ENCODE measurements at places on chromosomes 6 and 20. TPM values are rescaled to one million over a fixed set of nuclear protein-coding genes. Genes with fewer than 3 reads are reported as not detected.
A peak's percentile ranks its signal among the peaks of the same experiment; 100 is the strongest.

The GJA10 gene
- not detected for total RNA-seq

The BEND6 gene
- 9.2 TPM for total RNA-seq

The KHDC1 gene
- total RNA-seq, result 4.5 TPM

The BNIP5 gene
- not detected for total RNA-seq

The NOX3 gene
- total RNA-seq, result not detected

The NOTCH4 gene
- 0.83 TPM for total RNA-seq

The SOX12 gene
- 30.8 TPM for total RNA-seq

The TPD52L1 gene
- total RNA-seq, result 7.2 TPM

The KIF25 gene
- total RNA-seq, result not detected

DNA sequence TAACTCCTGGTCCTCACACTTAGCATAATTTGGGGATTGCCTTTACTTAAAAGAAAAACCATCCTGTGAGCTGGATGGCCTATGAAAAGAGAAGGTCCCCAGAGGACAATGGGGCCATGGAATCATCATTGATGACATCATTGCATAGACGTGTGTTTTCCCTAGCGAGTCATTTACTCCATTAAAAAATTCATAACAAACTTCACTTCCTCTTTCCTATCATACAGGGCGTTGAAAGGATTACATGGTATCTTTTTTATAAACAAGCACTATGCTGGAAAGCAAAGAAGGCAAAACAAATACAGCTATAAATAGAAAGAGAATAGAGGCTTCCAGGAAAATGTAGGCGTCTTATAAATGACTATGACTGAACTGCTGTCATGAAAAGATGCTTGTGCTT, 11.3 kb upstream of the COL12A1 start:
- no peak for DNase-seq

GRCh38 chr6:35569011-35569461, 56.3 kb upstream of the TULP1 start:
- DNase-seq, result no peak

DNA sequence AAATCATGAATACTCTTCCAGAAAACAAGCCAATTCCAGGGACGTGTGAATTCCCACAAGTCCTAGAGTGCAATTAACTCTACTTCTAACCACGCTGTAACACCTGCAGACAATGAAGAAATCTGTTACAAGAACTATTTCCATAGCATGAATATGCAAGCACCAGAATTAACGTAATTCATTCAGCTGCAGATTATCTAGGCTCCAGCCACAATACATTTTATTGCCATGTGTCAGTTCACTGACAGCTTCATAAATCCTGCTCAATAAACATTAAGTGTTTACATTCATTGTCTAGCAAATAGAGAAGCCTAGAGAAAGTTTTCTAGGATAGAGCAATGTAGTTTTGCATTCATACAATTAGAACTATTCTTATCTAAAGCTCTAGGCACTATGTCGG, 1348.5 kb downstream of the GRIK2 start:
- DNase-seq, result no peak

GRCh38 chr6:144888621-144889020, 603.5 kb downstream of the UTRN start:
- DNase-seq, result no peak

GRCh38 chr20:4916971-4917881, 84.1 kb downstream of the SLC23A2 start:
- DNase-seq, result no peak

DNA sequence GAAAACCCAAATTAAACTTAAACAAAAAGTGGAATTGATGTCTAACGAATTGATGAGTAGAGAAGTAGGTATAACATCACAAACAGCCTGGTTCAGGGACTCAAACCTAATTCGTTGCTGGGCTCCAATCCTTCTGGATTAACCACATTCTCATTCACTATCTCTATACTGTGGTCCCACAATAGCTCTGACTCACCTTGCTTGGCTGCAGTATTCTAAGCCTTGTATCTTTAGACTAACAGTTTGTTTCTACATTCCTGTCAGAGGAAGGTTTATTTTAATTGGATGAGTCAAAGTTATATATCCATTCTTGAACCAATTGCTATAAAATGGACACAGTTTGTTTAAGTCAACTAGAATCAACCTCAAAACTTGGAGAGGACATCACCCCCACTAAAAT, 530.5 kb upstream of the PTCHD4 start:
- no peak for DNase-seq

DNA sequence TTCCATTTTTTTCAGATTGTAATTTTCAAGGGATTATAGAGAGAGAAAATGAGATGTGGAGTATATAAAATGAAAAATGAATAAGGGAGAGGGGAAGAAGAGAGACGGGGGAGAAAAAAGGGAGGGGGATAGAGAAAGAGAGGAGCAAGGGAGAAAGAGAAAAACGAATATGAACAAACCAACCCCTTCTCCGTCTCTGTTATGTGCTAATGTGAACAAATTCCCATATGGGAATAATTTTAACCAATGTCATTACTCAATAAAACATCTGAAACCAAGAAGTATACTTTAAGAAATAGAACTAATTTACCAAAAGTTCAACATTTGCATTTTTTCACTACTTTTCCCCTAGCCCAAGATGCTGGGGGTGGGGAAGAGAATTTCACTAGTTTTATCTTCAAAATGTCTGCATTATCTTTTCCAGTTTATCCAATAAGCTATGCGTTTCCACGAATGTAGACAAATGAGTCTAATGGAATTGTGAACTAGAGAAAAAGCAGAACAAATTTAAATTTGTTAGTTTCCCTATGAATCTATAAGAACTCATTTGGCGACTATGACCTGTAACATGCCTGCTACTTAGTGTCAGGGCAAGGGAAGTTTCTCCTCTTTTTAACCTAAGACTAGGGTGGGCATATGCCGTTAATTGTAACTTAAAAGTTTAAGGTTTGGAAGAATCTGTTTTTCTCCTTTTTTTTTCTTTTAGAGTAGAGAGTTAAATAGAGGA, 286.3 kb downstream of the BTBD9 start:
- DNase-seq, result no peak

GRCh38 chr6:6927521-6928361, 180.0 kb upstream of the RREB1 start:
- no peak for DNase-seq

- no peak for DNase-seq
Observed at GRCh38 chr20:33841436-33841799, 30.3 kb downstream of the CHMP4B start.

DNA sequence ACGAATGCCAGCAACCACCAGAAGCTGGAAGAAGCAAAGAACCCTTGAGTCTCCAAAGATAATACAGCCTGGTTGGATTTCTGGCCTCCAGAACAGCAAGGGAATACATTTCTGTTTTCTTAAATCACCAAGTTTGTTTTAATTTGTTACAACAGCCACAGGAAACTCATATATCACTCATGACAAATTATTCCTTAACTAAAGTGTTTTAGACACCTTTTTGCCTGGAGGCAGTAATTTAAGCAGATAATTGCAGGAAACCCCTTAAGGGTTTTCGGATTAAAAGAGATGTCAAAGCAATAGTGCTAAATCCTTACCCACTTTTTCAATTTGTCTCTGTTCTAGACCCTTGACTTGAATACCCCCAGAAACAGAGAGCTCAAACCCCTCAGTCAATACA, 1050.0 kb downstream of the EPHA7 start:
- no peak for DNase-seq

GRCh38 chr6:118784641-118785164, 109.2 kb upstream of the ASF1A start:
- no peak for DNase-seq

GRCh38 chr20:57301026-57301425, 28.6 kb upstream of the SPO11 start:
- DNase-seq, result no peak

GRCh38 chr20:54047048-54047447, 23.3 kb downstream of the BCAS1 start:
- DNase-seq, result no peak

DNA sequence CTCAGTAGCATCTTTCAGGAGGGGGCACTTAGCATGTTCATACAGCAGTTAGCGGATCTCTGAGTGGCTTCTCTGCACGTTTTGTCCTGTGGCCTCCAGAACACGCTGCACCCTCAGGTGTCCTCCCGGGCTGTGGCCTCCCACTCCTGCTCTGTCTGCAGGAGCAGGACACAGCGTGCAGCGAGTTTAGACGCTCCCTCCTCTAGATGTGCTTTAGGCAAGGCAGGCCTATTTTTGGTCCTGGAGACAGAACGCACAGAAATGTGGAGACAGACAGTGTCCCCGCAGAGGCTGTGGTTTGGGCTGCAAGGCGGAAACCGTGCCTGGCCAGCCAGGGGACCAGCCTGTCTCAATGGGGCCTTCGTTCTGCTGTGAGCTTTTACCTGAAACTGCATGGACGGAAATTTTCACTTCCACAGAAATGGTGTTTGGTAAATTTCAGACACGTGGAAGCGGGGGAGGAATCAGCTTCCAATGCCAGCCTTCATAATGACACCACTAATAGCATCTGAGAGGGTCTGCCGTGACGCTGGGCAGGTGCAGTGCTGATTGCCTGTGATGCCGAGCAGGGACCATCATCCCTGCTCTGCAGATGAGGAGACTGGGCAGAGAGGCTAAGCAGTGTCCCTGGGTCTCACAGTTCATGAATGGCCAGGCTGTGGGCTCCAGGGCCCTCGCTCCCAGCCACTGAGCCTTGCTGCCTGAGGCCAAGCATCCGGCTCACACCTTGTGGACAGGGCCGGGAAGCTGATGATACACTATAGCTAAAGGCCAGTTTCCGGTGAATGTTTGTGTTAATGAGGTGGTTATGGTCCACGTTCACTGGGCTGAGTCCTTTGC, 120.9 kb downstream of the SYCP2 start:
- DNase-seq, result peak; percentile 73

DNA sequence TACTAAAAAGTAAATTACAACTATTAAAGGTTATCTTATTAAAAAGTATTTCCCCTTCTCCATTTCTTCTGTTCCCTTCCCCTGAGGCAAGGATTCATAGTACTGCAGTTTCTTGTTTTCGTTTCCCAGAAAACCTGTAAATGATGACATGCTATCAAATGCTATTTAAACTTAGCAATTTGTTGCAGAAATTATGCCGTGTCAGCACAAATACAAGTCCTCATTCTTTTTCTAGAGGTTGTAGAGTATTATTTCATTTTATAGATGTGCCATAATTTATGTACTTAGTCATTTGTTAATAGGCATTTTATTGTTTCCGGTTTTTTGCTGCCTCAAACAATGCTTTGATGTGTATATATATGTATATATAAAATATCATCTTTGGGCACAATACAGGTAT, 268.4 kb downstream of the PLCB1 start:
- DNase-seq, result no peak

DNA sequence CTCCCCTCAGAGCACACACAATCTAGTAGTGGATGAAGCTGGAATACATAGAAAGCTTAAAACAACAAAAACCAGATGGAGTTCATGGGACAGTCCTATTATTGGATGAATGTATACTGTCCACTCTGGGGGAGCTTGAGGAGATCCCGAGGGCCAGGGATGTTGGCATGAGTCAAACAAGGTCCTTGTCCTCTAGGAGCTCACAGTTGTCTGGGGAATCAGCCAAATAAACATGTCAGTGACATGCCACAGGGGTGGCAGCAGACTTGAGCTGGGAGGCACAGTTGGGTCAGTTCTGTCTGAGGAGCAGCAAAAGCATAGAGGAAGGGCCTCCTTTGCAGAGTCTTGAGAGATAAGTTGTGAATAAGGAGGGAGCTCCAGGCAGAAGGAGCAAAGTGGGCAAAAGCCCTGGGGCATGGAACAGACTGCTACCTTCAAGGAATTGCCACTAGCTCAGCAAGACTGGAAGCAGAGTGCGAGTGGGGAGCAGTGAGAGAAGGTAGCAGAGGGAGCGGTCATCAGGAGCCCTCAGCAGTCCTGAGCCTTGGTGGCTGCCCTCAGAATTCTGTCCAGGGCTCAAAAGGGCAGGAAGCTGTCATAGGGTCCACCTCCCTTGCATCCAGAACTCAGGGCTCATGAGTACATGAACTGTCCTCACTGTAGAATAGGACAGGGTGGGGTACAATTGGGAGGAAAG, 22.1 kb downstream of the L3MBTL1 start:
- DNase-seq, result no peak

- DNase-seq, result no peak
Observed at GRCh38 chr20:12098421-12098820, 180.7 kb downstream of the BTBD3 start.

GRCh38 chr6:142187209-142187608, 40.1 kb downstream of the VTA1 start:
- no peak for DNase-seq

GRCh38 chr6:110401585-110402176, 13.7 kb downstream of the DDO start:
- DNase-seq, result no peak

DNA sequence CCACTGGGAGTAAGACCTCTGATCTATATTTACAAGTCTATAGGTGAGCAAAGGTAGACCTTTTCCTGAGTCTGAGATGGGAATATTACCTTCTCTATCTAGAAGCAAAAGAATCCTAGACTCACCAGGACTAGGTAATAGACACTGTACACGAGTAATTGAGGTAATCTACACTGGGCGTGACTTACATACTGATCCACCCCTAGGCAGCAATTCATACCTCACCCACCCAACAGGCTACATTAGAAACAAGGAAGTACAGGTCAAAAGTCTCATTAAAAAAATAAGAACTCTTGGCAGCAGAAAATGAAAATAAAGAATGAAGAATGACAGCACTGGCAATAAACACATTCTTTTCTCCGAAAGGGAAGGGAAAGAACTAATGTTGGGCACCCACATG, 7.6 kb downstream of the CSNK2A1 start:
- DNase-seq, result no peak

GRCh38 chr6:78380541-78380940, 486.8 kb upstream of the IRAK1BP1 start:
- no peak for DNase-seq

DNA sequence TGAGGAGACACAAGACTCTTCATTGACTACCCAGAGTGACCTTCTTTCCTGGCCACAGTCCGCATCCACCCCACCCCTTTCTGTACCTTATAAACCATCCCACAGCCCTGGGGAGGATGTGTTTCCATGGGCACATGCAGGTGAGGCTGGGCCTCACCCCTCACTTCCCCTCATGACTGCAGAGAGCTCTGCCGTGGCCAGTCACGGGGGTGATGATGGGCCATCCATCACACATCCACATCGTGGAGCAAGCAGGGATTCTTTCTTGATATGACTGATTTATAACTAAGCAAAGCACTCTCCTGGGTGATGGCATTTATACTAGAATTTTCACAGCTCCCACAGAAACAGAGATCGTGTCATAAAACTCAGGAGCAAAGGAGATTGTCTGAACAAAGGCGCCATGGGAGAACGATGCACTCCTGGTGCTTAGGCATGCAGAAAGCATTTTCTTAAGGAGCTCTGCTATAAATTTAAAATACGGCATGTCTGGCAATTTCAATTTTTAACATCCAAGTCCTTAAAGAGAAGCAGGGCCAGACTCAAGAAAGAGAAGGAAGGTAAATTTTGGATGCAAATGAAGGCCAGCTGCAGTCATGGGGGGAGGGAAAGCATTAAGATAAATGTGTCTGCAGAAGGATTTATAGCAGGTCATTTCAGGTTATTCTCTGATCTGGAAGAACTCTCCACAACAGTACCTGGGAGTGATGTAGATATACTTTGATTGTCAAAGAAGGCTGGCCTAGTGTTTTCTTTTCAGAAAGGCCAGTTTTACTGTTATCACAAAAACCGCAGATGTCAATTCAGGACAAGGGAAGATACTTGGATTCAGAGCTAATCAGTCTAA, 777.0 kb downstream of the C6orf118 start:
- no peak for DNase-seq

- no peak for DNase-seq
Observed at GRCh38 chr20:13202565-13202964, 18.5 kb upstream of the ISM1 start.

All from osteocyte (in vitro differentiated cells).